Stimulated activated naive CD8-positive, alpha-beta T cell treated with anti-CD3 and anti-CD28 coated beads, Interleukin-15, amount 100 ng/mL, for 72 hours (primary cell): ENCODE measurements at places on chromosomes 4 and X.

DNA sequence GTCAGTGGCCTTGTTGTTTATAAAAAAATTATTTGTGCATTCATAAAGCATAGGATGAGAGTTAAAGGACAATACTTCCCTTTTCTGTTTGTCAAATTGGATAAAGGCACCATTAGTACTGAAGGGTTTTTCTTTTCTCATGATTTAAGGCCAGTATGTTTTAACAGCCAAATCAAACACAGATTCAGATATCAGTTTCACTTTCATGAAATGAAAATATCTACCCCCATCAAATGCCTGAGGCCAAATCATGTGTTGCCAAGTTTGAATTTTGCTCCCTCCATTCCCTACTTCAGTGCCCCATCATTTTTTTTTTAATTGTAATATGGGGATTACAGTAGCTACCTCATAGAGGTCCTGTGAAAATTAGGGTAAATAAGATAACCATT, 745.9 kb downstream of the RPA4 start:
- no peak for DNase-seq

- DNase-seq = no peak
Measured at GRCh38 chrX:44735498-44735897, 108.3 kb upstream of the DUSP21 start.

GRCh38 chr4:2535376-2536192, 863 bp upstream of the FAM193A start:
- DNase-seq = peak; percentile 75

DNA sequence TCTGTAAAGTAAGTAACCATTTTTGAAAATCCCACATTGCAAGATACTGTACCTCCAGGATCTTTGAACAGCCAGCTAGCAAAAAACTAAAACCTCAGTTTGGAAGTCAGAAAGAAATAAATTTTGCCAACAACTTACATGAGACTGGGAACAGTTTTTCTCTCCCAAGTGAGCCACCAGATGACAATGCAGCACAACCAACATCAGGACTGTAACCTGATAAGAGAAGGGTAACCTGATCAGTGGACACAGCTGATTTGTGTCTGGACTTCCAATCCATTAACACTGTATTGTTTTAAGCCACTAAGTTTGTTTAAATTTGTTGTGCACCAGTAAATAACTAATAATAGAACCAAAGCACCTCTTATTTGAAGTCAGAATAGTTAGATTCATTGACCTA, 923.3 kb downstream of the FAT4 start:
- no peak for DNase-seq

DNA sequence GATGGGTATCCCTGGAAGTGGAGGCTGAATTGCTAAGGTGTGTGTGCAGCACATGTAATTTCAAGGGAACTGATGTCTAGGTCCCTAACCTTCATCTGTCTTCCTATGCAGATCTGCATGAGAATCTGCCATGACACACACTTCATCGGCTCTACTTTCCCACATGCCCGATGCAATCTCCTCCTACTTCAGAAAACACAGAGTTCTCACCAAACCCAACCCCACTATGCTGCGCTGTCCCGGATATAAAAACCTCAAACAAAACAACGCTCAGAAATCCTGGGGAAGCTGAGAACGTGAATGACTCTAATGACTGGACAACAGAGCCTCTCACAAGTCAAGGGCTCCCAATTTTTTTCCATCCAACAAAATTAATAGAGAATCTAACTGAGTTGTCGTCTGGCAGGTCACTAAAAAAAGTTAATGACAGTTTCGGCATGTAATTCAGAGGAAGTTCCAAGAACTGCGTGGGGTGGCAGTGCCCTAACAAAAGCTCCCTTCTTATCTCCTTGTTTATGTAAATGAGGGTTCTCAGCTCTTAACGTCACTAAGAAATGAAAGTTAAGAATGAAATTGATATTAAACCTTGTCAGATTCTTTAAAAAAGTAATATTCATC, 39.0 kb downstream of the STX18 start:
- peak; percentile 13 for DNase-seq

DNA sequence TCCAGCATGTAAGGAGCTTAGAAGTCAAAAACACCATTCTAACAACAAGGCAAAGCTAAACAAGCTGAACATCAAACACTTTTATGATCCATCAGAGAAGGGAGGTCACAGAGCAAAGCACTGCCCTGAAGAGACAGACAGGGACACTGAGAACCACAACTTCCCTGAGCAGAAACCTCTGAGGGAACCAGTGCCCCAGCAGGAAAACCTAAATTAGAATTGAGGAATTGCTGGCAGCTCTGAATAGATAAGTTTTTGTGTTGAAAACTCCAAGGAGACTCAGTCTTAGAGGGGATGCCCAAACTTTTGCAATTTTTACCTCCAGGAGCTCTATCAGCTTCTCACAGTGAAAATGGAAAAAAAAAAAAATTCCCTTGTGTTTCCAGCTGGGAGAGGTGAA, 83.0 kb upstream of the MAPK10 start:
- DNase-seq = no peak

DNA sequence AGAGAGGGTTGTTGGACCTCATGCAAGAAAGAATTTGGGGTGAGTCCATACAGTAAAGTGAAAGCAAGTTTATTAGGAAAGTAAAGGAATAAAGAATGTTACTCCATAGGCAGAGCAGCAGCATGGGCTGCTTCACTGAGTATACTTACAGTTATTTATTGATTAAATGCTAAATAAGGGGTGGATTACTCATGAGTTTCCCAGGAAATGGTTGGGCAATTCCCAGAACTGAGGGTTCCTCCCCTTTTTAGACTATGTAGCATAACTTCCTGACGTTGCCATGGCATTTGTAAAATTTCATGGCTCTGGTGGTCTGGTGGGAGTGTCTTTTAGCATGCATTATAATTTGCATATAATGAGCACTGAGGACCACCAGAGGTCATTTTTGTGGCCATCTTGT, 16.7 kb downstream of the PPP4R3C start:
- no peak for DNase-seq

- no peak for DNase-seq
Measured at GRCh38 chr4:25984266-25984665, 70.2 kb downstream of the SMIM20 start.

- no peak for DNase-seq
Measured at GRCh38 chr4:121192480-121192879, 28.4 kb upstream of the TNIP3 start.

DNA sequence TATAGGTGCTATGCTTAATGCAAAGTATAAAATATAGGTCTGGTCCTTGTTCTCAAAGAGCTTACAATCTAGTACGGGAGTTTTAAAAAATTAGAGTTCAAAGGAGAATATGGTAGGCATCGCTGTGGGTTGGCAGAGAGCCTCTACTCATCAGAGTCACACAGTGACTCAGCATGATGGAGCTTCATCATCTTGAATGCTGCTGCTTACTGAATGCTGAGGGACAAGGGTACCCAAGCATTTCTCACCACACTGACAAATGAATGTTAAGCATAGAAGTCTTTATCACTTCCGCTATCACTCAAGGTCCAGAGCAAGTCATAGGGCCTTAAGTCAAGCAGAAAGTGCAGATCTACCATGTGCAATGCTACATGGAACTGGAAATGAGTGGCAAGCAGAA, 268.6 kb upstream of the IGFBP7 start:
- no peak for DNase-seq

DNA sequence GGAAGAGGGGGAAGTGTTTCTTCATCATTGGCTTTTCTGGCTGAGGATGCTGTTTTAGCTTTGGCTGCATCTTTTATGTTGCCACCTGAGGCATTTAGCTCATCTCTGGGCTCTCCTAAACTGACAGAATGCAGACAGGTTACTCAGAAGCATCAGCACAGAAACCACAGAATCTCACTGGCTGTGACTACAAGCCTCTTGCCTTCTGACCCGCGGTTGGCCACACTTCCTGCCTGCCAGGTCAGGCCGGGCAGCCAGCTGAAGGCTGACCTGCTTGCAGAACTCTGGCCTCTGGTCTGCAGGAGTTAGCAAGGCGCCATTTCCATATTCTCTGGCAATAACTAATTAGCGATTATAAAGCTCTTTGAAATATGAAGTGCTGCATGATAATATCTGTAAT, 366.5 kb downstream of the MID1IP1 start:
- no peak for DNase-seq

DNA sequence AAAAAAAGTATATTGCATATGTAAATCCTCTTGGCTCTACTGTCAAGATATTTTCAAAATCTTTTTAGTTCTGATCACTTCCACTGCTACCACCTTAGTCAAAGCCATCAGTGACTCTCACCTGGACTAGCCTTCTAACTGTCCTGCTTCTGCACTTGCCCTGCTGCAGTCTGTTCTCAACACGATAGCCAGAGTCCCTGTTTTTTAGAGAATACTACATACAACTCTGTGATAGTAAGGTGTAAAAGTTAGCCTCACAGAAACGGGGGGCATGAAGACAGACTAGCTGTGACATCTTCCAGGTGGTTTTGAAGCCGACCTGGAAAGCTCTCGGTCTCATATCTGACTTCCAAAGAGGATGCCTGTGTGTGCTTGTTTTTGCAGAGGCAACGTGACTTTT, 24.7 kb downstream of the EIF2S3 start:
- no peak for DNase-seq

DNA sequence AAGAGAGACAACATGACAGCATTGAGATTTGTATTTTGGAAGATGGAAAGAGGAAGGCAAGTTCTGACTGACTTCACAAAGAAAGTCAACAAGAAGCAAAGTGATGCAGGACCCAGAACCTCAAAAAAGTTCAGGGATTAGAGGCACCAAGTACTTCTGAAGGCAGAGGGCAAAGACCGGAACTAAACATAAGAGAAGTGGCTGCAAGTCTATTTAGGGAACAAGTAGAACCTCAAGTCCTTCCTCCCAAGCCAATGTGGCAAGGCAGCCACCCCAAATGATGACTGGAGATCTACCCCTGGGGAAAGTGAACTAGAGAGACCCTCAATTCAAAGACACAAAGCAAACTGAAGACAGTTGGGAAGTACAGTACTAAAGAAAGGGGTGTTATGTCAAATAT, 46.6 kb downstream of the SLC39A8 start:
- DNase-seq = no peak

DNA sequence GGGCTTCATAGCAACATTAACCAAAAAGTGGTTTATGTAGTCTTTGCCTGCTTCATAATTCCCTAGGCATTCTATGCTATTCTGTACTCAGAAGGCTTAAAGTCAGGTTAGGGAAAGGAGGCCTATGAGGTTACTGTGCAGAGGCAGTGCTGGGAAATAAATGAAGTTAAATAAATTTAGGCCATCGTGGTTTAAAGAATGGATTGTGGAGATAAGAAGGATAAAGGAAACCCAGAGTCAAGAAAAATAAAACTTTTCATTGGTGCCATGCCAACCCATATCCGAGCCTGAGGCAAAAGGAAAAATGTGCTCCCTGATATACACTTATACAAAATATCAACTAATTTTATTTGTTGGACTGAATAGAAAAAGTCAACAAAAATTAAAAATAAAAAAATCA, 70.2 kb downstream of the AR start:
- no peak for DNase-seq

- no peak for DNase-seq
Measured at GRCh38 chrX:8520791-8521190, 56.2 kb downstream of the VCX3B start.

GRCh38 chr4:25760518-25761157, 102.2 kb downstream of the SEL1L3 start:
- DNase-seq = no peak

- DNase-seq = no peak
Measured at GRCh38 chr4:109383823-109384222, 49.8 kb upstream of the SEC24B start.

GRCh38 chr4:26931966-26932365, 71.3 kb downstream of the STIM2 start:
- DNase-seq = no peak

GRCh38 chr4:85606505-85606904, 131.6 kb downstream of the ARHGAP24 start:
- DNase-seq = no peak

GRCh38 chr4:8052160-8052691, 106.4 kb downstream of the ABLIM2 start:
- no peak for DNase-seq

- DNase-seq = no peak
Measured at GRCh38 chr4:9704551-9705332, 76.7 kb upstream of the DRD5 start.

GRCh38 chr4:113957956-113958355, 21.5 kb downstream of the ARSJ start:
- DNase-seq = no peak

GRCh38 chr4:100417565-100417964, 100.3 kb downstream of the EMCN start:
- DNase-seq = no peak

DNA sequence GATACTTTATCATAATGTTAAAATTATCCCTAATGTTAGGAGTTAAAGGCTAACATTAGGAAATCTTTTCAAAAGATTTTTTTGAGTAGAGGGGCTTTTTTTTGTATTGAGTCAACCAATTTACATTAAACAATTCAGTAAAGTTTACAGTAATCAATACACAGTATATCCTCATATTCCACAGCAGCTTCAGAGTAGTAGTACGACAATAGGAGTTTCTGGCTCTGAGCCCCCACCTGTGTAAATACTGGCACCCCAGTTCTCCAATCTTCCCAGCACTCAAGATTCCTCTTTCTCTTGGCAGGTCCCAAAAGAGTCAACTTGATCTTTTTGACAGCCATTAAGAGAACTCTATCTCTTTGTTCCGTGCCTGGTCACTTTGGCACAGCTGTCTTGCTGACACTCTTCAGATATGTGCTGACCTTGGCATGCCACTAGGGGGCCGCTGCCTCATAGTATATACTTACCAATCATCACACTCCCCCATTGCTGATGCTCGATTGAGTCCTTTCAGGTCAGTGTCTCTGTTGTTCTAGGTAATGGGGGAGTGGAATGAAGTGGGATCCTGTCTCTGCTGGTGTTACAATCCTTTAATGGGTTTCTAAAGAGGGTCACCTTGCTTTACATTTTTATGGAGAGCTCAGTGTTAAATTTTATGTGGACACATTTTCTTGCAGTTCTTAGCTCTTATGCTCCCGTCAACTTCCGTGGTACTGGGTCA, 19.5 kb upstream of the CCNI start:
- peak; percentile 60 for DNase-seq

- no peak for DNase-seq
Measured at GRCh38 chr4:96103086-96103485, 263.2 kb downstream of the PDHA2 start.

DNA sequence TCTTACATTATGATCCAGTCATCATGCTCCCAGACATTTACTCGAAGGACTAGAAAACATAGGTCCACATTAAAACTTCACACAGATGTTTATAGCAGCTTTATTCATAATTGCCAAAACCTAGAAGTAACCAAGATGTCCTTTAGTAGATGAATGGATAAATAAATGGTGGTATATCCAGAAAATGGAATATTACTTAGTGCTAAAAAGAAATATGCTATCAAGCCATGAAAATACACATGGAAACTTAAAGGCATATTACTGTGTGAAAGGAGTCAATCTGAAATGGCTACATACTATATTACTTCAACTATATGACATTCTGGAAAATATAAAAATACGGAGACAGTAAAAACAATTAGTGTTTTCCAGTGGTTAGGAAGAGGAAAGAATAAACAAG, 1039.1 kb upstream of the INTU start:
- DNase-seq = no peak
